NCI-H524 treated with DMSO at 0.1 percent for 48 hours (cell line): ENCODE measurements at places on chromosomes 3 and 15.

DNA sequence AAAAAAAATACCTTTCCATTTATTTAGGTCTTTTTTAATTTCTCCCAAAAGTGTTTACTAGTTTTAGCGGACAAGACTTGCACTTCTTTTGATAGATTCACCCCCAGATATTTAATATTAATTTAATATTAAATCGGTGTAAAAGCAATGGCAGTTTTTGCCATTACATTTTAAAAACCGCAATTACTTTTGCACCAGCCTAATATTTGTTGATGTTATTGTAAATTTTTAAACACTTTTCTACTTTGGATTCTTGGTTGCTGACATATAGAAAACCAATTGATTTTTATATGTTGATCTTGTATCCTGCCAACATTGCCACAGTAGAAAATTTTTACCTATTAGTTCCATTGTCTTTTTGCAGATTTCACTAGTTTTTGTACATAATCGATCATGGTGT lies 63.9 kb upstream of the PXYLP1 start:
- DNase-seq, result no peak

DNA sequence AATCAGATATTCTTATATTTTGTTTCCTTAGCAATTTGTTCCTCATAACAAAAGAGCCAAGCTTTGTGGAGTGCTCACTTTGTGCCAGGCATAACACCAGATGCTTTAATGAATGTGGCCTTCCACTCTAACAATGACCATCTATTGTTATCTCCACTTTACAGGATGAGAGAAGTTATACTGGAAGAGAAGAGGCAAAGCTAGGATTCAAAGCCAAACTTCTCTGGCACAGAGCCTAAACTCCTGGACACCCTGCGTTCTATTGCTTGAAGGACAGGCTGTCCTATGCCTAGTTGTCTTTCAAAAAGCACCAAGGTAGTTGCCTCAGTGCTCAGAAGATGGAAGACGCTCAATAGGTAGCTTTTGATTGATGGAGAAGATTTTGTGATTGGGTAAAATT lies 123.2 kb upstream of the FEZF2 start:
- no peak for DNase-seq

- no peak for DNase-seq
Observed at GRCh38 chr15:70882361-70882760, 9.9 kb downstream of the THAP10 start.

DNA sequence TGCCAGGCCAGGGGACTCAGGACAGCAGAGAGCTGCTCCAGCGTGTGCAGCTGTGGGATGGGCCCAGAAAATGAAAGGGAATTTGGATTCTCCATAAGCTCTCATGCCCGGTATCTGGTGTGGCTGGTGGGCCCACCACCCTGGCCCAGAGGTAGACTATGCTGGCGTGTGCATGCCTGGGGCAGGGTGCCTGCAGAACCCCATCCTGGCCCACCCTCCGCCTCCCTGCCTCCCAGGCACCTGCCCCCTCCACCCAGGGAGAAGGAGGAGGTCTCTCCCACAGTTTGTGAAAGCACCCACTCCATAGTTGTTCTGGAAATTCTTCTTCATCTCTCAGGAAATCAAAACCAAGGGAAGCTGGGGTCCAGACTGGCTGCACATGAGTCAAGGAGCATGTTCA lies 112.9 kb downstream of the ADCY5 start:
- DNase-seq, result no peak

DNA sequence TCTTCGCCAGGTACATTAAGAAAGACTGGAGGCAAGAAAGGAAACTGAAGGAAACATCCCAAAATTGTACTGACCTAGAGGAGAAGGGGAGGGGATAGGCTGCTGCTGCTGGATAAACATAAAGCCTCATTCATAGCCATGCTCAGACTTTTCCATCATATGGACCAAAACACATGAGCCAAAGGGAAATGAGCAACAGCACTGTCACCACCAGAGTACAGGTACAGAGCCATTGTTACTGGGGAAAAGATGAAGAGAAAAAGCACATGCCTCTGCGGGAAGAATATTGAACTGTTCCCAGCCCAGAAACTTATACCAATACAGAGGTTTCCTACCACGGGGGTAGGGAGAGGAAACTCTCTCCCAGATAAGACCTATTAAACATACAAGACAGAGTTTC lies 861.9 kb downstream of the NTRK3 start:
- DNase-seq, result no peak

DNA sequence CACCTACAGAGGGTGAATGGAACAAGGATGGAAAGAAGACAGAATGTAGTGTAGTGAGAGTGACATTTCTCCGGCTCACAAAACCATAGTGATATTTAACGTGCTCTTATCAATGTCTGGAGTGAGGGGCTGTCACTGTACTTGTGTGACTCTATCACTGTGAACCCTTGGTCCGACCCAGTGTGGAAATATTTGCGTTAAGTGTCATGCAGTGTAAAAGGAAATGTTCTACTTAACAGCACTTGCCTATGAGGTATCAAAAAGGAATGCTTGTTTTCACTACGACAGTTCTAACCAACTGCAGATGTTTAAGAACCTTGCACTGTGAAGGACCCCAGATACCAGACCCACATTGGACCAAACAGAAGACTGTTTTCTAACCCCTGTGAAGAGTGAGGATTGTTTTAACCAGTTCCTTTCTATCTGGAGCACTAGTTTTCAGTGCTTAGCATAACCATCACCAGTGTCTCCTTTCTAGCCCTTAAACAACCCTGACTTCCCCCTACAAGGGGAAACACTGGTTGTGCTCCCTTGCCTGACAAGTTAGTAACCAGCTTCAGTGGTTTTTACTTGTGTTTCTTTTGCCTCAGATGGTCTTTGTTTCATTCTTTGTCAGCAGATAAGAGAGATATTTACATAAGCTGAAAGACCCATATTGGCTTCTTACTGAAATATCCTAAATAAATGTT lies 144.7 kb upstream of the ABHD17C start:
- DNase-seq, result no peak

DNA sequence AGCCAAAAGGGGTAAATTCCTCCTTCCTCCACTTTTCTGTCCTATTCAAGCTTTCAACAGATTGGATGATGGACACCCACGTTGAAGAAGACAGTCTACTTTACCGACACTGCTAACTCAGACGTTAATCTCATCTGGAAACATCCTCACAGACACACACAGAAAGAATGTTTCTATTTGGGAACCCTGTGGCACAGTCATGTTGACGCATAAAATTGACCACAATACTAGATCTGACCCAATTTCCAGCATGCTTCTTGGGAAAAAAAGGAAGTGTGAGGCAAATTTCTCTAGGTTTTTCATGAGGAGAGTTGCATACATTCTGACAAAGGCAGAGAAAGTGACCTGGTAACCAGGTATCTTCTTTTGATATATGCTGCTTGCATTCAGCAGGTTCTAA lies 594.1 kb downstream of the FGF12 start:
- DNase-seq, result no peak

GRCh38 chr3:11467875-11468274 lies 175.8 kb downstream of the VGLL4 start:
- no peak for DNase-seq

DNA sequence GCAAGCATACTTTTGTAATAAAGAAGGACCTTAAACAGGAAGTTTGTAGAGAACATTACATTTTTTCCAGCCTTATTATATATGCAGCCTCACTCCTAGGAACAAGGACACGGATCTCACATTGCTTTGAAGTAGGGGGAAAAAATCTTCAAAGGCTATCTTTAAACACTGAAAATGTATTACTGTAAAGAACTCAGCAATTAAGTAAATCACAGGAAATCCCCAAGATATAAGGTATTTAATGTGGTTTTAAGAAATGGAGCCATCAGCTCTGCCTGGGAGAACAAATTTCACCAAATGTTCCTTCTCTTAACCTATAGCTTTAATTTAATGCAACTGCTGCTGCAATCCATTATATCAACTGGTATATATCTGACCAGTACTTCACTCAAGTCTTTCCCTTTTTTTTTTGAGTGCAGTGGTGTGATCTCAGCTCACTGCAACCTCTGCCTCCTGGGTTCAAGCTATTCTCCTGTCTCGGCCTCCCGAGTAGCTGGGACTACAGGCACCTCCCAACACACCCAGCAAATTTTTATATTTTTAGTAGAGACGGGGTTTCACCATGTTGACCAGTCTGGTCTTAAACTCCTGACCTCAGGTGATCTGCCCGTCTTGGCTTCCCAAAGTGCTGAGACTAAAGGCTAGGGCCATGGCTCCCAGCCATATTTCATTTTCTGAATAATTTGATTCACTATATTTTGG lies 2.8 kb downstream of the BTLA start:
- DNase-seq, result no peak

- DNase-seq, result no peak
Observed at GRCh38 chr3:28980131-28980530, 300.7 kb upstream of the RBMS3 start.

GRCh38 chr3:46087871-46088270 lies 60.6 kb upstream of the XCR1 start:
- DNase-seq, result no peak

GRCh38 chr3:94515983-94516382 lies 453.1 kb downstream of the NSUN3 start:
- DNase-seq, result no peak

- DNase-seq, result no peak
Observed at GRCh38 chr15:42349186-42349585, 10.1 kb upstream of the CAPN3 start.

DNA sequence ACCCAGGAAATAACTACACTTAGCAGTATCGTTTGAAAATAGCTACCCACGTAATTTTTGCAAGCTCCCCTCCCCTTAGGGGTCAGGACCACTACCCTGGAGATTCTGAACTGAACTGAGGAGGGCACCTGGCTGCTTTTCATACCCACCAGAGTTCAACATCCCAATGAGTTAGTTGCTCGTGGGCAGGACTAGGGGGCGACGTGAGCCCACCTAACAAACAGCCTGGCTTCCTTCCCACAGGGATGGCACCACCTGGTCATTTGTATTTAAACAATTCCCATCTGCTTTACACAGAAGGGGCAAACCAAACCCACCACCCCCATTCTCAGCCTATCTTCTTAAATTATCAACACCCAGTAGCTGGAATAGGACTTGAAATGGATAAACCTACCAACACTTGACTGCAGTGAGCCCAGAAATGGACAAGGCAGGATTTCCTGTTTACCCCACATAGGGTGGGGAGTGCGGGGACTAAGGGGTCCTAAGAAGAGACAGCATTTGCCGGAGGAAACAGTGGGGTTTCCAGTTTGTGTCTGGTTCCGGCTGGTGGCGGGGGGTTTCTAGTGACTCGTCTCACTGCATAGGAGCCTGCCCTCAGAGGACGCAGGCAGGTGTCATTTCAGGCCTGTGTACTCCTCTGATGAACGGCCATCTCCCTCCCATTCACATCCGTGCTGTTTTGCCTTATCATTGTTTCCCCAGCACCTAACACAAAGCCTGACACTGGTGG lies 11.6 kb upstream of the VGLL4 start:
- peak; percentile 21 for DNase-seq

DNA sequence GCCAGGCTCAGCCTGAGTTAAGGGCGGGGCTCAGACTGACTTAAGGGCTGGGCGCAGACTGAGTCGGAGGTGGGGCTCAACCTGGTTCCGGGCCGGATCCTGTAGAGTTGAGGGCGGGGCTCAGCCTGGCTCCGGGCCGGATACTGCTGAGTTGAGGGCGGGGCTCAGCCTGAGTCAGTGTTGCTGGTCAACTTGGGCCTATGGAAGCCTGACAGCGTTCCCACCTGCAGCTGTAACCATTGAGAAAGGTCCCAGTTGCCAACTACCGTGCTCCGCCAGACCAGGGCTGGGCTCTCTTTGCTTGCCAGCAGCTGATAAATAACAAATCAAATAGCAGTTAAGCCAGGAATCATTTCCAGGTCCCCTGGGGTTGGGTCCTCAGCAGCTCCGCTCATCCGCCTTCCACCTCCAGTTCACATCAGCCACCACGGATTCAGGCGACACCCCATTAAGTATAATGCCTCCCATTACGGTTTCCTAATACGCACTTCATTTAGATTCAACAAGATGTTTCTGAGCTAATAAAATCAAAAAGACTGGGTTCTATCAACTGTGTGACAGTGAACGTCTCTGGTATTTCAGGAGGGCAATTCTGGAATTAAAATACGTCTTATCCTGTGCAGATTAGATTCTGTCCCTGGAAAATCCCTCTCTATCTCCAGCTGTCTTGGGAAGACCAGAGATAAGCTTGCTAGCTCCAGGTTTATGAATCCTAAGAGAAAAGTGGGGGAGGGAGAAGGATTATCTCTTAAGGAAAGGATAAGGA lies 7.3 kb downstream of the GRIP2 start:
- no peak for DNase-seq

- no peak for DNase-seq
Observed at GRCh38 chr15:58870451-58870850, 63.0 kb downstream of the SLTM start.

GRCh38 chr15:74202452-74203401 lies at the start of gene STRA6:
Gene STRA6, minus strand, starts transcription at chr15:74202787. Its CDS starts 520 bp downstream, at chr15:74202267.
- no peak for DNase-seq

GRCh38 chr3:58471025-58471887 lies 20.6 kb upstream of the KCTD6 start:
- peak; percentile 68 for DNase-seq

DNA sequence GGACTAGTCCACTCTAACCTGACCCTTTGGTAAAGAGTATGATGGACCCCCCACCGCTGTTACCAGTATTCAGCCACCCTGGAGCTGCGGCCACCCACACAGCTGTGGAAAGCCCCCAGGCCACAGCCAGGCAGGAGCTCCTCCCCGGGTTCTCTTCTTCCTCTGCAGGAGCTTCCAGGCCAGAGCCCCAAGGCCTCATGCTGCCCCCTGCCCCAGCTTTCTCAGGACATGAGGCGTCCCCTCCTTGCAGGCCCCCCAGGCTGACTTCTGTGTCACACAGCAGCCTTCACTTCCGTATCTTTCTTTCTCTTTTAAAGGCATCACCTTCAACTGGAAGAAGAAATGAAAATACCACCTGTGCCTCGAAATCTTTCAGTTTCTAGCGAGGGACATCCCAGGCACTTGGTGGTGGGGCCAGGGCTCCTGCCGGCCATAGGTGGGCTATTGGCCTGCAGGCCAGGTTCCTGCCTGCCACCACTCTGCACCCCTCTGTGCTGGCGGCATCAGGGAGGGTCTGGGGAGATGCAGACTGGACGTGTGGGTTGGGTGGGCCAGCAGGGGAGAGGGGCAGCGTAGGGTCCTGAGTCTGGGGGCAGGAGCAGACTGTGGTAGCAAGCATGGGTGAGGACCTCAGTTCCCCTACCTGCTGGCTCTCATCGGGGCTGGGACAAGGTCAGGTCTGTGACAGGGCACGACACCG lies 19.9 kb downstream of the KLF13 start:
- DNase-seq, result no peak

DNA sequence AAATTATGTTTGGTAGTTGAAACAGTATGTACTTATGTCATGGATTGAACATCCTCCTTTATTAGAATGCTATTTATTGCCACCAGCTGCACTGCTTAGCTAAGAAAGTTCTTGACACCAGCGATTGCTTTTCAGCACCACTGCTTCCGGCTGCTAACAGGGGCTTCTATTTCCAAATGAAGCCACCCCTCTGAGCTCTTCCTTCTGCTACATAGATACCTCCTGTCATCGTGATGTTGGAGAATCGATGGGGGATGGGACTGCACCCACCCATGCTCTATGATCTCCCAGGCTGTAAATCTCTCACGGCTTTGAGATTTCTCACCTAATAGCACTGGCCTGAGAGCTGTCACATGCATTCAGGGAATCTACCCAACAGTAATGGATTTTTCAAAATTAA lies 259.2 kb downstream of the MEIS2 start:
- DNase-seq, result no peak
